ENCODE measurements at places on chromosomes 16 and 17.

- no peak for DNase-seq
Observed at GRCh38 chr17:56926704-56927103, 12.9 kb upstream of the TRIM25 start.

GRCh38 chr16:49780433-49780832 lies 75.5 kb downstream of the ZNF423 start:
- no peak for DNase-seq

DNA sequence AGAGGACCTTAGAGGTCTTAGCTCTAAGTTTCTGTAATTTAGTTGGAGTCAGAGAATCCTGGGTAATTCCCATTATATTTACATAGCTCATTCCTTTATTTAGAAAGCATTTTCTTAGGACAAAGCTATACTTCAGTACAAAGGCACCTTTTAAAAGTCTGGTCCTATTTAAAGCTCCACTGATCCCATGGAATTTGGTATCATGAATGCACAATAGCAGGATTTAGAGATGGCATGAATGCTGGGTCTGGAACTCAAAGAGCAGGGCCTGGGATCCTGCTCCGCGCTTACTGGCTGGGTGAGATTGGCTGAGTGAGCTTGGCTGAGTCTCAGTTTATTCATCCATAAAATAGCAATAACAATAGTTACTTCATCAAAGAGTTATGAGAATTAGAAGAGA lies 4.8 kb downstream of the KRT23 start:
- DNase-seq = no peak

DNA sequence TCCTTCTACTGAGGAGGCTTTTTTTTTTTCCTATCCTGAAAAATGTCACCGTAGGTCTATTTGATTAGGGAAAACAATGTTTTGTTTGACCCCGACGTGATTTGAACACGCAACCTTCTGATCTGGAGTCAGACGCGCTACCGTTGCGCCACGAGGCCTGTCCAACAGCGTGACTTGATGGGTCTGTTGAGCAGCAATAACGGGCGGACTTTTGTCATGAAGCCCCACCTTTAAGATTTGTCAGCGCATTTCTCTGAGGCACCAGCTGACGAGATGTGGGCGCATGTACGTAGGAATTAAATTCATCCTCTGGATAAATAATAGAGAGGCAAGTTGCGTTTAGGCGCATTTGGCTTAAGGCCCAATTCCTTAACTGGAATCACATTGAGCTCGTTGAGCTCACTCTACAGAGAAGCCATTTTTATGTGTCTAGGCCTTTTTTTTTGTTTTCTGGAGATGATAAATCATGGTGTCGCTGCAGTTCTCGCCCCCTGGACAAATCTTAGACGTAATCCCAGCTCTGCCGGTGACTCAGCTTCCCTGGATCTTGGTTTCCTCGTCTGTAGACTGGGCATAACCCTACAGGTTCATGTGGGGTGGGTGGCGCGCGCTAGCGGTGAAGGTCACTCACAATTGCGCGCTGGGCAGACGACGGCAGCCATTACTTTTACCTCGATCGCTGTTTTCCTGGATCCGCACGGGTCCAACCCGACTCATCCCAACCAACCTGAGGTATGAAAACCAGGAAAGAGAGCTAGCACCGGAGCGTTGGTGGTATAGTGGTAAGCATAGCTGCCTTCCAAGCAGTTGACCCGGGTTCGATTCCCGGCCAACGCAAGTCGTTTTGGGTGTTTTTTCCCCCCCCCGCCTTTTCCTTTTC lies 10.6 kb upstream of the AURKB start:
- DNase-seq = peak; percentile 83

DNA sequence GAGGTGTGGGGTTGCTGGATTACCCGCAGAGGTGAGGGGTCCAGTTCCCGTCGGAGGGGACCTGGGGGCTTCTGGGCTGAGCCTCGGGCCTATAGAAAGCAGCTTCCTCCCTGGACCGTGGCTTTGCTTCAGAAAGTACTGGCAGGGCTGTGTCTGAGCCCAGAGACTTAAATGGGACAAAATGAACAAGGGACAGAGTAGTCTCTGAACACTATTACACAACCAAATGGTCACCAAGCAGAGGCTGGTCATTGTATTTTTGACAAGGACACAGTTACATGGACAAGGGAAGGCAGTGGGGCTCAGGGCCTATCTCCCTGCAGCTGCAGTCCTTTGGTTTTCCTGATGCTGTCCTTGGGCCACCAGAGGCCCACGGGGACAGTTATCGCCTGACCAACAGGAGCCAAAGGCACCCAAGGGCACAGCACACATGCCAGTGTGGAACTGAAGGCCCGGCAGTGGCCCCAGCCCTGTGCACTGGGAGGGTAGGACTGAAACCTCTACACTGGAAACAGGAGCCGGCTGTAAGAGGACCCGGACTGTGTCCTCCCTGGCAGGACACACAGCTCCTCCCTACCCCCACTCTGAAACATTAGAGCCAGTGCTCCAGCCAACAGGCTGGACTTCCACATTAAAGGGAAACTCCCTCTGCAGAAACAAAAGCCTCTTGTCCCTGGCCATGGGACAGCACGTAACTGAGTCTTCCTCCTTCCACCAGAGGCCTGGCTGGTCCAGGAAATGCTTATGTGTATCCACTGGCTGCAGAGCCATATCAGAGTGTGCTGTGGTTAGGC lies 26.0 kb upstream of the ERN1 start:
- no peak for DNase-seq

GRCh38 chr16:19935694-19936093 lies 51.0 kb upstream of the GPRC5B start:
- DNase-seq = no peak

GRCh38 chr17:18224387-18225120 lies 881 bp upstream of the LLGL1 start:
- DNase-seq = no peak

DNA sequence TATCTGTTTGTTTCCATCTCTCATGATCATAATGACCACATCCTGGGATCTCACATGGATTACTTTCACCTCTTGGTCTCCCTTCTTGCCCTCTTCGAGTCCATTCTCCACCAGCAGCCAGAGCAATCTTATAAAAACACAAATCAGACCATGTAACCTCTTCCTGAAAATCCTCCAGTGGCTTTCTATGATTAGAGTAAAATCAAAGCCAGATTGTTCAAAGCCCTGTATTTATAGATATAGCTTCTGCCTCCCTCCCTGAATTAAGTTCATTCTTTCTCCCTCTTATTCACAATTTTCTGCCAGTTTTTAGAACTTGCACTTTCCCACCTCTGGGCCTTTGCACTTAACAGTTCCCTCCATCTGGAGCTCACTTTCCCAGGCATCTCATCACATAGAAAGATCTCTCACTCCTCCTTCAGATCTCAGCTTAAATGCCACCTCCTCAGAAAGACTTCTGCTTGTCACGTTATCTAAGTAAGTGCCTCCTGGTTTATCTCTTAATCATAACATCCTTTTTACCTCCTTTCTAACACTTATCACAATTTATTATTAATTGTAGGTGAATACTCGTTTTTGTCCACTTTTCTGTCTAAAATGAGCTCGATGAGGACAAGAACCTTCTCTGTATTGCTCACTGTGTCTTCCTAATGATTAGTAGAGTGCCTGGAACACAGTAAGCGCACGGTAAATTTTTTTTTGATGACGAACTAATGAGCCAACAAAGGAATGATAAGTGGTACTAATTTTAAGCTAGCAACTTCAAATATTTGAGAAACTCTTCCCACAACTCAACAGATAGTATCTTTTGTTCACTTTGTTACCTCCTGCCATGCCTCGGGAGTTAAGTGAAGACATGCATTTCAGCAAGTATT lies 80.5 kb downstream of the CYB561 start:
- no peak for DNase-seq

DNA sequence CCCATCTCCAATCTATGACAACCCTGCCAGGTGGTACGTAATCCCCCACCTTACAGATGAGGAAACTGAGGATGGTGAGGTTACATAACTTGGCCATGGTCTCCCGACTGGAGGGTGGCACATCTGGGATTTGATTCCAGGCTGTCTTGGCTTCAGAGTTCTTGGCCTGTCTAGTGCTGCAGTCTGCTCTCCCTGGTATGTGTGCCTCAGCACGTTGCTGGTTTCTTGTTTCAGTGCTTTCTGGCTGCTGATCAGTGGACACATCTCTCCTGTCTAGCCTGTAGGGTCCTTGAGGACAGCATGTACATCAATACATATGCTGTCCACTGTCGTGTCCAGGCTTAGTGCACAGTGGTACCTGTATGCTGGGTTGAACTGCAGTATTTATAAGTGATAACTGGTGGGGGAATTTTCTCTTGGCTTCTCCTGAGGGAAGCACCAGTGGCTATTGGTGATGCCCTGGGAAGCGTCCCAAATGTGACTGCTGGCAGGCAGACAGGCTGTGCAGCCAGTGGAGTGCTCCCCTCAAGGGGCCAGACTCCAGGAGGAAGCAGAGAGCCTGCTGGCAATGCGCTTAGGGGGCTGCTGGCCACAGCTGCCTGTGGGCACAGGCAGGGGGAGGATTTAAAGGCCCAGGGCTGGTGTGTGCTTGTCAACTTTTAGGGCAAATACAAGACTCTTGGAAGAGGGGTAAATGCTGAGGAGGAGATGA lies 14.4 kb downstream of the CTRL start:
- no peak for DNase-seq

GRCh38 chr17:43900183-43900857 lies 7.0 kb downstream of the MPP2 start:
- DNase-seq = no peak

- no peak for DNase-seq
Observed at GRCh38 chr16:31537362-31538242, 9.9 kb downstream of the AHSP start.

- DNase-seq = no peak
Observed at GRCh38 chr17:9116861-9117568, 95.7 kb downstream of the NTN1 start.

GRCh38 chr16:57537581-57538234 lies 1.3 kb upstream of the CCDC102A start:
- no peak for DNase-seq

DNA sequence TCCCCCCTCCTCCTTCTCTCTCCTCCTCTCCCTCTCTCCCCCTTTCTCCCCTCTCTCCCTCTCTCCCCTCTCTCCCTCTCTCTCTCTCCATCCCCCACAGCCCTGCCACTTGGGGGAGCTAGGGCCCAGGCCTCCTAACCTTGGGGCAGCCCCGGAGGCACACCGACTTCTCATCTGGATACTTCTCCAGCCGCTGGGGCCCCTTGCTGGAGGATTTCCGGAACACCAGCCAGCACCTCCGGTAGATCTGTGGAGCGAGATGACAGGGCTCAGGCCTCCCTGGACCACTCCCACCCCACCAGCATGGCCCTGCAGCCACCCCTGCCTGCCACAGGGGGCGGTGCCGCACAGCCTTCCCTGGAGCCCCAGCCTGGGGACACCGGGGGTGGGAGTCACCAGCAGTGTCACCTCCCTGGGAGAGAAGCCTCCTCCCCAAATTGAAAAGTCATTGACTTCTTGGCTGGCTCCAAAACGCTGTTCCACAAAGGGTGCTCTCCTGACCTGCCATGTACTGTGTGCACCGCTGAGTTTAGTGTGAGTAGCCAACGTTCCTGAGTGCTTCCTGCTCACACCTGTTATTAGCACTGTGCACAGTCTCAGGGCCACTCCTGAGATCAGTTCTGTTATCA lies 10.5 kb downstream of the DOK4 start:
- DNase-seq = no peak

Data from keratinocyte (primary cell).